ENCODE measurements at places on chromosomes 7 and 10.

DNA sequence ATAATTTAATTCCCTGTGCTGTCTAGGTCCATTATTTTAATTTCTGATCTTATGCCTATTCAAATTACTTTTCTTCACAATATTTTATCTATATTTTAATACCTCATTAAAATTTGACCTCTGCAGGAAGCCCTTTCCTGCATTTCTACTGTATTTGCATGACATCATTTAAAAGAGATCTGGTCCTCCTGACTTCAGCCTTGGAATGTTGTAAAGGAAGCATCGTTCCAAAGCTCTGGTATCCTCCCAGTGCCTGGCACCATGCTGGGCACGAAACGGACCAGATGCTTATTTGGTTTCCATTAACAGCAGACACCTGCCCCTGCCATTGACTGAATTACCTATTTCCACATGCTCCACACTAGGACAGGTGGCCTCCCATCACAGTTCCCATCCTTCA lies 247.5 kb downstream of the KLF6 start:
- DNase-seq: no peak

- no peak for DNase-seq
Observed at GRCh38 chr10:26385443-26385842, 52.7 kb upstream of the APBB1IP start.

DNA sequence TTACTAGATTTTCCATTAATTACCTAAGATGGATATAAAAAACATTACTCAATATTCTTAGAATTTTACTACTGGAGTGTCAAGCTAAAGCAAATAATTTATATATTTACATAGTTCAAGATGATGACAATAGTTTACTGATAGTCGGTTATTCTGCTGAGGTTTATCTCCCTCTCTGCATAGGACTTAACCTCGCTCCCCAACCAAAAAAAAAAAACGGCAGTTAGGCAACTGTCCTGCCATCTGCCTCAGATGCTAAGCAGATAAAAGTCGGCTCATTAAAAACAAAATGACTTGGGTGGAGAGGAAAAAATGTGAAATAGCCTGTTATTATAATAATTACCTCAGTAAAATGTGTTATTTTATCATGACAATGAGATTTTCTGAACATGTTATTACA lies 14.0 kb upstream of the ITGB8 start:
- no peak for DNase-seq

DNA sequence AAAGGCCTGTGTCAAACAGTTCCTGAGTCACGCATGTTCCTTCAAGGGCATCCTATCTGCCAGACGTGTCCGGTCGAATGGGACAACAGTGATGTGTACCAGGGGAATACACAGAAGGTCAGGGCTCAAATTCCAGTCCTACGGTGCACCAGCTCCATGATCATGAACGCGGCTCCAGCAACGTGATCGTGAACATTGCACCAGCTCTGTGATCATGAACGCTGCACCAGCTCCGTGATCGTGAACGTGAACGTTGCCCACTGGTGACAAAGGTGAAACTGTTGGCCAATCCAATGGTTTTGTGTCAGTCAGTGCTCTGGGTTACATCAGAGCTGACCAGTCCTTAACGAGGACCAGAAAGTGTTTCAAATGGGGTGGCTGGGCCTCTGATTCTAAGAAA lies 4.3 kb upstream of the PTPRN2 start:
- no peak for DNase-seq

GRCh38 chr10:11602919-11603523 lies 8.4 kb downstream of the USP6NL start:
- DNase-seq: no peak

GRCh38 chr10:71964743-71965515 lies 734 bp downstream of the CHST3 start:
- DNase-seq: no peak

DNA sequence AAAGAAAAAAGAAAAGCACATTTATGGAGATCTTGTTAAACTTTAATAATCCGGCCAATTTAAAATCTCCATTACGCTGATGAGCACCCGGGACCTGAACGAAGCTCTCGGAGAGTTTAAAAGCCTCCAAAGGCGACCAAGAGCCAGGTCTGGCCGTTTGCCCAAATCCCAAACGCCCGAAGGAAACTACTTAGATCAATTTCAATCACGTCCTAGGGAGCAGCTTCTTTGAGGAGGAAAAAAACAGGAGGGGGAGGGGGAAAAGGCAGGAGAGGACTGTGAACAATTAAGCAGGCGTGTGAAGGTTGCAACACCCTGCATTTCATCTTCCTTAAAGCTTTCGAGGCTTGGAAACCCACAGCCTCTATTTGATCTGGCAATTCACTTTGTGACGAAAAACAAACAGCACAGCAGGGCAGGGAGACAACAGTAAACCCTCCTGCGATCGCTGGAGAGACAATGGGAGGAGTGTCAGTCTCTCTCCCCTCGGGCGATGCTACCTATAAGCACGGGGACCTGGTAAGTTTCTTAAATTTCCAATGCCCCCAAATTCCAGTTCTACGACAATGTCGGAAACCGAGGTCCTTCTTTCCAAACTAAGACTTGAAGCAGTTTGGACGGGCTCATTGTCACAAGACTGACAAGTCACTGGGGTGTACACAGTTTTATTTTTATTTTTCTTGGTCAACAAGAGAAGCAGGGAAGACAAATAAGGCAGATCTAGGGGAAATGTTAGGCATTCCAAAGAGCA lies 1.2 kb downstream of the KLF6 start:
- DNase-seq: no peak

GRCh38 chr7:134789967-134790685 lies 10.7 kb downstream of the CALD1 start:
- DNase-seq: peak; percentile 63

DNA sequence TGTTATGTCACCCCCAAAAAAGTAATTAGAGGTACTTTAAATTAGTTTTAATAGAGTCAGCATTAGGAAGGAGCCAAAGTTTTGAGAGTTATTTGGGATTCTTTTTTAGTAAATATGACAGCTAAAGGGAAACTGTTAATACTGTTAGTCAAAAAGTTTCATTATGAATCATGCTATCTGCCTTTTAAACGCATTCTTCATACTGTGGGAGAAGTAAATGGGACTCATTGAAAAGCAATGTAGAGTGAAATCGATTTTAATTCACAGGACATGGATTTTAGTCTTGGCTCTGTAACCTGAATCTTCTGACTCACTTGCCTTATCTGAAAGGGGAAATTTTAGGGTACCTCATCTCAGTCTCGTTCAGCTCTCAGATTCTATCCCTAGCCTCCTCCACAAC lies 105.1 kb downstream of the AASS start:
- no peak for DNase-seq

GRCh38 chr7:145009876-145010275 lies 174.0 kb upstream of the TPK1 start:
- DNase-seq: no peak

- peak; percentile 86 for DNase-seq
Observed at GRCh38 chr10:90306187-90306586, 551.7 kb downstream of the HTR7 start.

- DNase-seq: no peak
Observed at GRCh38 chr7:43905956-43906330, 453 bp downstream of the URGCP start.

GRCh38 chr10:98921316-98921715 lies 314.3 kb downstream of the HPSE2 start:
- DNase-seq: no peak

Data from AG04450 (cell line).